Glutamatergic neuron (in vitro differentiated cells): ENCODE measurements at places on chromosomes 4 and X.

DNA sequence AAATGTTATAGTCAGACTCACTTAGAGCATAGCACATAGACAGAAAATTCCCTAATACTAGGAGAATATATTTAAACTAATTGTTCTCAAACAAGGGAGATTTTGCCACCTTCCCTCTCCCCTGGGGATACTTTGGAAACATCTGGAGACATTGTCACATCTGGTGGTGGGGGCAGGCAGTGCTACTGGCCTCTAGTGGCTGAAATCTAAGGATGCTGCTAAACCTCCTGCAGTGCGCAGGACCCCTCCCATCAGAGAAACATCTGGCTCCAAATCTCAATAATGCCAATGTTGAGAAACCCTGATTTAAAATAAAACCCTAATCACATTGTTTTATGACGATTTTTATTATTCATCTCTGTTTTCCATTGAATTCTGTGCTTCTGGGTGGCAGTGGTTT, 244.9 kb downstream of the FRMPD4 start:
- DNase-seq: no peak

GRCh38 chr4:74823194-74823593, 28.9 kb upstream of the BTC start:
- no peak for DNase-seq

DNA sequence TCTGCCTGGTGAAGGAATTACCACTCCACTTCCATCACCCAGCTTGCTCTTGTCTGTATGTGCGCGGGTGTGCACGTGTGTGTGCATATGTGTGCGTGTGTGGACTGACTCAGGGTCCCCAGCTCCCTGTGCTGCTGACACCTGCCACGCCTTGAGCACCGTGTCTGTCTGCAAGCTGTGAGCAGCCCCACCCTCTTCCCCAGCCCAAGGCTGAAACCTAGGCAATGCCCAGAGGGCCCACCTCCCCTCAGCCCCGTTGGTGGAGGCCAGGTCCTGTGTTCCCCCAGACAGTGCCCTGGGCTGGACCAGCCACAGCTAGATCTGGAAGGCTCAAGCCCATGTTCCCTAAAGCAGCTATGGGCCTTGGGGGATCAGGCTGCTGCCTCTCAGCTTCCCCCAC, 2.0 kb upstream of the CCNQ start:
- no peak for DNase-seq

DNA sequence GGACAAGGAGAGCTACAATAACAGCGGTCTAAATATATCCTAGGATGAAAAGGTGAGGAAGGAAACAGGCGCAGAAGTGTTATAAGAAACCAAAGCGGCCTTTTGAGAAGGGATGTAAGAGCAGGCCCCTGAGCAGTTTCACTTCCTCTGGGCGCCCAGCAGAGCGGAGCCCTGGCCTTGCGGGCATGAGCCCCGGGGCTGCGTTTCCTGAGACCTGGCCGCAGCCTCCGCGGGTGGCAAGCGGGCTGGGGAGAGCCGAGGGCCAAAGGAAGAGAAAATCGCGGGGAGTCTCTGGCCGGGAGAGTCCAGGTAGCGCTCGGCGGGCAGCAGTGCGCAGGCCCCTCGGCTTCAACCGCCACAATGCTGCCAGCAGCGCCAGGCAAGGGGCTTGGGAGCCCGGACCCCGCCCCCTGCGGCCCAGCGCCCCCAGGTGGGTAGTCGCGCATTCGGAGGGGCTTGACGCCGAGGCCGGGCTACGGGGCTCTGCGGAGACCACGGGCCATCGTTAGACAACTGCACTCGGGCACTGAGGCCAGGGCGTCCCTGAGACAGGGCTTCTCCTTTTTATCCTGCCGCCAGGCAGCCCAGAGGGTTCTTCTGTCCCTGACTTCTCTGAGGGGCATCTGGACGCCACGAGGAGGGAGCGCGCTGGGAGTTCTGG, at the start of gene BANK1:
BANK1 (plus strand) TSS at position 210 of the 661 bp plus-strand sequence; CDS start at position 361, 151 bp downstream.
- DNase-seq: peak; percentile 81

DNA sequence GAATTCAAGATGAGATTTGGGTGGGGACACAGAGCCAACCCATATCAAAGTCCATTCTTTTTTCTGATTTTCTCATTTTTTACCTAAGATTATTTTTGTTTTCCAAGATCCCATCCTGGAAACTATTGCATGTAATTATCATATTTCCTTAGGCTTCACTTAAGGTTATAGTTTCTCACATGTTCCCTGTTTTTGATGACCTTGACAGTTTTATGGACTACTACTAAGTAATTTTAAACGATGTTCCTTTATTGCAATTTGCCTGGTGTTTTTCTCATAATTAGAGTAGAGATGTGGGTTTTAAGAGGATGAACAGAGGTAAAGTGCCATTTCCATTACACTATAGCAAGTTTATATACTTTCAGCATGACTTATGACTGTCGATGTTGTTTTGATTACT, 795.1 kb downstream of the FAT4 start:
- no peak for DNase-seq

- no peak for DNase-seq
These were observed 3.3 kb upstream of the HAUS3 start for GRCh38 chr4:2245057-2245786.

GRCh38 chr4:90624781-90625180, 497.6 kb downstream of the CCSER1 start:
- no peak for DNase-seq

DNA sequence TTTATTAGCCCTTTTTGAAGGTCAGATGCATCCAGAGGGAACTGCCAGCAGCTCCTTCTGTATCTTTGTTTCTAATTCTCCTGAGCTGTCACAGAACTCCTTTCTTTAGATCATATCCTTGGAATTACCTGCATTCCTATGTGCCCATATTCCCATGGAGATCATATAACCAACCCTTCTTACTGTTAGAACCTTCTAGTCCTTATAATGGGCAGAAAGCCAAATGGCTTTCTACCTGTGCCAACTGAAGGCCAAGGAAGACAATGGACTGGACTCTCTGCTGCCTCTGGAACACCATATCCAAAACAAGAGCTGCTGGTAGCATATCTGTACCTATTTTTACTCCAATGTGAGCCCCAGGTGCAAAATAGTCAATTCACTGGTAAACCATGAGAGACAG, 60.7 kb downstream of the TBC1D9 start:
- DNase-seq: no peak

- DNase-seq: peak; percentile 28
These were observed 729 bp downstream of the GSX2 start for GRCh38 chr4:54100595-54101189.

DNA sequence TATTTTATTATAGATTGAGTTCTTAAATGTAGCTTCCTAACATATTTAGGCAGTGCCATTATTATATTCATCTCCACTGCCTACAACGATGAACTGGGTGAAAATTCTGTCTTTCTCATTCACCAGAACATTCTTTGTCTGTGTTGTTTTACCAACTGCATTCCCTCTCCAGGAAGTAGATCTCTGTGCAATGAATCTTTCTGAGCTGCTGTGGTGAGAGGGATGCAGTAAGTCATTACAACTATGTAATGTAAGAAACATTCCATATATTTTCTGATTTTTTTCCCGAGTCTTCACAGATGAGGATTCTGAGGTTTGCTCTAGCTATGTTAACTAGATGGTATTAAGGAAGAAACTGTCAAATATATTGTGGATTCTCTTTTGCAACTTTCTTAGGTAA, 811.9 kb upstream of the PCDH7 start:
- no peak for DNase-seq

- no peak for DNase-seq
These were observed 42.4 kb downstream of the KLHL13 start for GRCh38 chrX:118074196-118074595.
